ENCODE measurements at places on chromosomes 6 and 20. TPM values are rescaled to one million over a fixed set of nuclear protein-coding genes. Genes with fewer than 3 reads are reported as not detected.

Gene MYBL2
- 47.8 TPM for total RNA-seq

Gene TAGAP
- total RNA-seq: 0.42 TPM

Gene TMEM217
- 0.46 TPM for total RNA-seq

Gene HCRTR2
- total RNA-seq: not detected

Gene EYA4
- 3.9 TPM for total RNA-seq

Gene TNFRSF21
- 157 TPM for total RNA-seq

Gene FABP7
- total RNA-seq: not detected

Gene RBPJL
- total RNA-seq: not detected

Gene ADGRB3
- total RNA-seq: not detected

Gene REM1
- total RNA-seq: not detected

Gene EMILIN3
- total RNA-seq: not detected

Gene C6orf141
- total RNA-seq: 14.0 TPM

Gene MYH7B
- under 0.01 TPM for total RNA-seq

Gene RTEL1
- 12.5 TPM for total RNA-seq

Gene PABPC1L
- 5.9 TPM for total RNA-seq

Gene SLC22A1
- 2.3 TPM for total RNA-seq

Gene PCK1
- not detected for total RNA-seq

Gene PPT2
- total RNA-seq: 22.6 TPM
